Stimulated activated CD4-positive, alpha-beta T cell treated with anti-CD3 and anti-CD28 coated beads, Interleukin-4, amount 100 ng/mL, for 4 hours (primary cell): ENCODE measurements at places on chromosomes 13 and 19.

DNA sequence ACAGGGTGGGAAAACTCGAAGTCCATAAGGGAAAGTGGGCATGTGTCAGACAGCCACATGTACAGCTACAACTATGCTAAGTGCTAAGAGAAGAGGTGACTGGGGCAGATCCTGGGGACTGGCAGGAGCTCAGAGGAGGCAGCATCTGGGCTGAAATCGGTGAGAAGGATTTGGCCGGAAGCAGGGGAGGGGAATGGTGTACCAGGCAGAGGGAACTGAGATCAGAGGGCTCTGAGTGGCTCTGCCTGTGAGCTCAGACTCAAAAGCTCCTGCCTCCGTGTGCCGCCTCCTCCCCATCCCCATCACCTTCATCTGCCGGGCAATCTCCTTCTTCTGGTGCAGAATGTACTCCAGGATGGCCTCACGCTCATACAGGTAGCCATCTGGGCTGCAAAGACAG is 21.8 kb downstream of the NOSIP start:
- DNase-seq = no peak

- DNase-seq = peak; percentile 58
These were observed 84.2 kb downstream of the AKAP11 start for GRCh38 chr13:42356184-42356575.

GRCh38 chr13:67515895-67516294 is 285.8 kb upstream of the PCDH9 start:
- DNase-seq = no peak

GRCh38 chr19:18649371-18650020 is 12.7 kb downstream of the KLHL26 start:
- no peak for DNase-seq

DNA sequence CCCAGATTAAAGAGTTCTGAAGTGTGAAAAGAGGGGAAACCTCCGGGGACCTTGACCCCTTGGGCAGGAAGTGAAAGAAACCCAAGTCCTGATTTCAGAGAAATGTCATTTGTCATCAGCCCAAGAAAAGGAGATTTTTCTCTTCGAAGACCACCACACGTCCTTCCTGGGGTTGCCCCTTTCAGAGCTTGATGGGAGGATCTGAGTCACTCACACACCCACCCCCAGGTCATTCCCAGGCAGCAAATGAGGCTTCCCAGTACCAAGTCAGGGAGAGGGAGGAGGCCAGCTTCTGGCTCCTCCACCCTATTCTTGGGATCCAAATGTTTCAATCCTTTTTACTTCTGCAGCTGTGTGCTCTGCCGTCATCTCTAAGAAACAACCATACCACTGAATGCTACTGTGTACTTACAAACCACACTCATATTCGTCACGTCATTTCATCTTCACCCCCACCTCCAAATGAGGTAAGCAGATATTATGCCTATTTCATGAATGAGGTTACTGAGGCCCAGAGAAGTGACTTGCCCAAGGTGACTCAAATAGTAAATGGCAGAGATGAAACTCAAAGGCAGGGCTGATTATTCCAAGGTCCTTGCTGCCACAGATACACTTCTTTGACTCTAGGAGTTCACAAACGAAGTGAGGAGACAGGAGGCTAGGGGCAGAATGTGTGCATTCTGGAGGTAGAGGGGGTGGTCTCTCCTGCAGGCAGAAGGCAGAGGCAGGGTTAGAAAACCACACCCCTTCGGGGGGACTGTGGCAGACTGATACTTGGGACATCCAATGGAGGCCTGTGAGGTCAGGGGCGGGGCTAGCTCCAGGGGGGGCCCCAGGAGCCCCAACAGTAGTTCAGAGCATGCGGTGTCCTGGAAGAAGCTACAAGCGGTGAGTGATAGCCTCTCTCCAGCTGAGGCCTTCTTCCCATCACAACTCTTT is 5.0 kb upstream of the KMT2B start:
- DNase-seq = peak; percentile 60

GRCh38 chr13:57137585-57137984 is 3.1 kb upstream of the PRR20A start:
- DNase-seq = no peak

DNA sequence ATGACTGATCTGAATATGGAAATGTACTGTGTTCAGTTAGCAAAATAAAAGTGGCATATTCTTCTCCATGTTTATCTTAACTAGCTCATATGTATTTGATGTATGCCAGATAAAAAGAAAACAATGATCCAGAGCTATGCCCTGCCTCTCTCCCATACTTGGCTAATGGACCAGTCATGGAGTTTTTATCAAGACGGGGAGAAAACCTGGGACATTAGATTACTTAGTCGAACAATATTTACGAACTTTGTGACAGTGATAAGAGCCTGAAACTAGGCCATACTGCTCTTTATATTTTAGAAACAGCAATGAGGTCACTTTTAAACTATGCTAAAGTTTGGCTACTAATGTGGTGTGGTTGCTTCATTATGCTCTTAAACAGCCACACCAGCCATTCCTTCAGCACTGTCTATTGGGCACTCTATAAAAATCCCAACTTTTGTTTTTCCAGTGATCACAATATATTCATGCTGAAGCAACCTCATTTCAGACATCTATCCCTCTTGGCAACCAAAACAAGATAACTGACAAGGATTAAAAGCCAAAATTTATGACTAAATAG is 265.0 kb downstream of the FGF14 start:
- no peak for DNase-seq

DNA sequence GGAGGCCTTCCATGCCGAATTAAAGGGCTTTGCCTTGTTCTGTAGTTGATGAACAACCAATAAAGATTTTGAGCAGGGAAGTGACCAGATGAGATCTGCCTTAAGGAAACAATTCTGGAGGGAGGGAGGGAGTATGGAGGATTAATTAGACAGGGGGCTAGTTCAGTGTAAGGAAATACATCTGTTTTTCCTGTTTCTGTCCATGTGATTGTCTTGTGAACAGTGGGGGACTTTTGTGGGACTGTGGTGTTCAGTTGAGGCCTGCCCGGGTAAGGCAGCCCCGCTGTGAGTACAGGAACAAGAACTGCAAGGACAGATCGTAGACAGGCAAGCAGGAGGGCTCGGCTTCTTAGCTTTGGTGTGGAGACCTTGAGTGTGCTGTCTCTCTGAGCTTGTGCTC is 59.0 kb downstream of the DGKH start:
- no peak for DNase-seq

GRCh38 chr13:24892829-24893228 is 128.9 kb downstream of the RNF17 start:
- no peak for DNase-seq

- no peak for DNase-seq
These were observed 262.6 kb upstream of the RXFP2 start for GRCh38 chr13:31476753-31477152.

DNA sequence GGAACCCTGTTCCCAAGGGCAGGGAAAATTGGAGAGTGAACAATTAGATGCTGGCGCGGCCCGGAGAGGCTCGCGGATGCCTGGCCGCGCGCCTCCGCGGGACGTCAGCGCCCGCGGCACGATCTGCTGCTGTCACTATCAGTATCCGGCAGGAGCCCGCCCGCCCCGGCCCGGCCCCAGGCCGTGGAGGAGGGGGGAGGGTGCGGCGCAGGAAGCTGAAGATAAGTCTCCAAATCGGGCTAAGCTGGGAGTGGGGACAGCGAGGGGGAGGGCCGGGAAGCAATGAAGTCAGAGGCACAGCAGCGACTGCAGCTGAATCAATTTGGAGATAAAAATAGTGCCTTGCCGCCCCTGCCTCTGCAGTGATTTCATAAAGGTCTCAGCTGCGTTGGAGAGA is 441.5 kb upstream of the KLF12 start:
- DNase-seq = peak; percentile 43

DNA sequence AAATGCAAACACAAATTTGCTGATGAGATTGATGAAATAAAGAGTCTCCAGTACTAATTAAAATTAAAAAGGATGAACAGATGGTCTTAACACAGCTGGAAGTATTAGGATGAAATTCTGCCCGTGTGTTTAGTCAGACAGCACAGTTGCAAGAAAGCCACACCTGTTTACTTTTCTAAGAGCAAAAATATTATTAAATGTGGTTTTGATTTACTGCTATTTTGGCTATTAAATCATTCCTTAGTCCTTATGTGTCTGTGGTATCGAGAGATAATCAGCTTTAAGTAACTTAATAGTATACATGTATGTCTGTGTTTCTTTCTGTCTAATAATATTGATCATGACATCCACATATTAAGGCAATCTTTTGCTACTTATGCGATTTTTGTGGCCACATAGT is 494.9 kb downstream of the GPC6 start:
- DNase-seq = no peak

GRCh38 chr13:43242040-43242439 is 218.7 kb downstream of the DNAJC15 start:
- no peak for DNase-seq

DNA sequence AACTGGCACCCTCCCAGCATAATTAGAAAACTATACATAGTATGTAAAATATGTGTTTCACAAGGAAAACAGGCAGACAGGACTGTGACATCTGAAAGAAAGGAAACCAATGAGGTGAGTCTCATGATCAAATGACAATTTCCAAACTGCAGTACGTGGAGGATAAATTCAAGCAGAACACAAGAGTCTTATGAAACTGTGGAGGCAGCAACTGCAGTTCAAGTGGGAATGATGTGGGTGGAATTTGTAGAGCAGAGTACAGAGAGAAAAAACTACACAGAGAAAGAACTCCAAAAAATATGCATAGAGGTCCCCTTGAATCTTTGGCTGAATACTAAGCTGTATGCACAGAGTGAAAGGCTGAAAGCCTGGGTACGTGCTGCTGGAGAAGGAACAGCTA is 9.7 kb downstream of the SIGLEC6 start:
- no peak for DNase-seq

DNA sequence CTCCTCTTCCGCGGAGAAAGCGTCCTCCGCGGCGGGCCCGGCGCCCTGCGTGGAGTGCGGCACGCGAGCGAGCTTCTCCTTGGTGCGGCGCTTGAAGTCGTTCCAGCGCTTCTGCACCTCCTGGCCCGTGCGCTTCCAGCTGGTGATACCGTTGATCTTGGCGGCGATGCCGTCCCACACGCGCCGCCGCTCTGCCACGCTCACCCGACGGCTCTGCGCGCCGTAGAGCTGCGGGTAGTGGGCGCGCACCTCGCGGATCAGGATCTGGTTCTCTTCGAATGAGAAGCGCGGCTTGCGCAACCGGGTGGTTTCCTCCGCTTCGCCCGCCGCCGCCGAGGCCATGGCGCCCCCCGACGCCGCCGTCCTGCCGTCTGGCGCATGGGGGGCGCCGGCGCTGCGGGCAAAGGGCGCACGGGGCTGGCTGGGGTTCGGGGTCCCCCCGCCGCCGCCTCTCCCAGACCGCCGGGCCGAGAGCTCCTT is 941 bp downstream of the MYPOP start:
- DNase-seq = peak; percentile 21

- no peak for DNase-seq
These were observed 5.3 kb upstream of the FBXW9 start for GRCh38 chr19:12701596-12702282.

GRCh38 chr13:98315466-98315865 is 138.4 kb upstream of the RNF113B start:
- no peak for DNase-seq

DNA sequence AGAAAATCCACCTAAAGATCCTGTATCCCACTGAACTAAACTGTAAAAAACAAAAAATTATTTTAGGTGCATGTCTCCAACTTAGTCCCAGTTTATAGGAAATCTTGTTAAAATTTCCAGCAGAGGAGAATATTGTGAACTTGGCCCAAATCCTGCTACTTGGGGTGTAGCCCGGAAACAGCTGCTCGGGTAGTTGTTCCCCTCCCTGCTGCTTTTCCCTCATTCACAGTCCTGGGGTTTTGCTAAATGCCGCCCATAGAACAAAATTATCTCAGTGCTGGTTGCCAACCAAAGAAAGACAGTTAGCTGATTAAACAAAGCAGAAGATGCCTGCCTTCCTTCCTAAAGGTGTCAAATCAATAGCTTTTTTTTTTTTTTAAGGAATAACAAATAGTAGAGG is 330.5 kb upstream of the KLF12 start:
- DNase-seq = no peak
